SK-MEL-5 (cell line): ENCODE measurements at places on chromosomes 7 and 10. TPM values are rescaled to one million over a fixed set of nuclear protein-coding genes. Genes with fewer than 3 reads are reported as not detected.

DNA sequence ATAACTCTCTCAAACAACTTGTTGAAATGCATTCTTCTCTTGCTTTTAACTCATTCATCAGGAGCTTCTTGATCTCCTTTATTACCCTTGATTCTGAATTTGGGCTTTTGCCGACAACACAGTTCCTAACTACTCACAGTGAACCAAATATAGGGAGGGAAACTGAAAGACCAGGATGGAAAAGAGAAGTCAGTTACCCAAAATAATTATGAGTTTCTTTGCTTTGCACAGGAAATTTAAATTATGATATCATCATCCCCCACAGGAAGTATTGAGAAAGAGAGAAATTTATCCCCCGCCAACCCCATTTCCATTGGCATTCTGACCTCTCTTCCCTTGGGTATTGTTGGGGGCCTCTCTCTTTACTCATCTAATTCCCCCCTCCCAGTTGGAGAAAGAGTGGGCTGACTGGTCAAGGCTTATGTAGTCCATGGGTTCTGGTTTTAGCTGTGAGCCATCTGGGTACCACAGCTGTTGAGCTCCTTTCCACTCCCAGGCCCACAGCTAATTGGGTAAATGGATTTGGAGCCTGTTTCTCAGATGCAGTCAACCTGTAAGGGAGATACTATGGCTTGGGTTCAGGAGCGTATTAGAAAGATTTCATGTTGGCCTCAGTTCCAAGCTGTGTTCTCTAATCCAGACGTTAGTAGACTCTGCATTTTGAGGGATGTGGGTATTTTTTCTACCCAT is 109.0 kb downstream of the FZD1 start:
- DNase-seq = no peak

GRCh38 chr10:16828114-16828568 is 10.9 kb upstream of the RSU1 start:
- DNase-seq = peak; percentile 85

GRCh38 chr10:14399641-14400040 is 68.9 kb upstream of the FRMD4A start:
- no peak for DNase-seq

DNA sequence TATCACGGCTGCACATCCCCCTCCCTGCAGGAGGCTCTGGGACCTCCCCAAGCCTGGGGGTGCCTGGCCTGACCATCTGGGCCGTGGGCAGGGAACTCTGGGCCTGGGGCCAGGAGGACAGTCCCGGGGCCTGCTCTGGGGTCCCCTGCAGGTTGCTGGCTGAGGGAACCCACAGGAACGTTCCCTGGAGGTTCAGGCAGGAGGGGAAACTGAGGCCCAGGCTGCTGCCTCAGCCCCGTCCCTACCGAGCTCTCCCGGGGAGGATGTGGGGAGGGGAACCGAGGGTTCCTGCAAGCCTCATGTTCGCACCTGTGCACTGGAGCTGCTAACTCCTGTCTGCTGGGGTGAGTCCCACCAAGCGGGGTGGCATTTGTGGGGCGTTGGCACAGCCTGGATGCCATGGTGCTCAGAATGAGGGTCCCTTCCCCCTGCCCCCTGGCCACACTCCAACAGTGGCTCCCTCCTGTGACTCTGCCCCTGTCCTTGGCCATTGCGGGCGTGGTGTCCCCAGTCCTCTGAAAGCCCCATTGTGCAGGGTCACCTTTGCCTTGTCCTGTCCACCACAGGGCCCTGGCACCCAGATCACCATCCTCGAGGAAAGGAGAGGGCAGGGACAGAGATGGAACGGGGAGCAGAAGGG is 9.4 kb downstream of the ELFN1 start:
- DNase-seq = no peak

GRCh38 chr7:131557652-131558385 is 1.4 kb upstream of the PODXL start:
- no peak for DNase-seq

- no peak for DNase-seq
Observed at GRCh38 chr7:12550956-12551355, 19.6 kb upstream of the SCIN start.

DNA sequence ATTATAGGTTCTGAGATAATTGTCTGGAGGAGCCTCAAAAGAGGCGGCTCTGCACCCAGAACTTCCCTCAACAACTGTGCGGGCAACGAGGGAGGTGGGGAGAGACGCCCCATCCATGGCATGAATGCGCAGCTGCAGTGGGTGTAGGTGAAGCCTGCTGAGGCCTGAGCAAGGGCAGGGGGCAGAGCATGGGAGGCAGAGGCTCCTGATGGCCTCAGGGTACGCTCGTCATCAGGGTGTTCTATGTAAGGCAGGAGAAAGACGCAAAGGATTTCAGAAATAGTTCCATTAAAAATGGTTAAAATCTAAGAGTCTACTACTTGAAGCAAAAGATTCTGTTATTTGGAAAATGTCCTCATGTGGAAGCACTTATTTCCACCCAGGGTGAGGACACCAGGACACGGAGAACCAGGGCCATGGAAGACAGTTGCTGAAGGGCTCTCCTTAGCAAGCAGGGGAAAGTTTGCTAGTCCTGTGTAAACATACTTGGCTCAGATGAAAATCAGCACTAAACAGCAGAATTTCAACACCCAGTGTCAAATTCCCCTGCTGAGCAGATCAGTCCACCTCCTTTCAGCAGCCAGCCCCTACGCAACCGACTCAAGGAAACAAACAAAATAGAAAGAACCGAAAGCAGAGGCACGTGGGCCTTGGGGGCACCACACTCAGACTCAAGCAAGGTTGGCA is 18.9 kb downstream of the INSIG1 start:
- no peak for DNase-seq

- DNase-seq = no peak
Observed at GRCh38 chr7:103988468-103989199, 824 bp downstream of the RELN start.

DNA sequence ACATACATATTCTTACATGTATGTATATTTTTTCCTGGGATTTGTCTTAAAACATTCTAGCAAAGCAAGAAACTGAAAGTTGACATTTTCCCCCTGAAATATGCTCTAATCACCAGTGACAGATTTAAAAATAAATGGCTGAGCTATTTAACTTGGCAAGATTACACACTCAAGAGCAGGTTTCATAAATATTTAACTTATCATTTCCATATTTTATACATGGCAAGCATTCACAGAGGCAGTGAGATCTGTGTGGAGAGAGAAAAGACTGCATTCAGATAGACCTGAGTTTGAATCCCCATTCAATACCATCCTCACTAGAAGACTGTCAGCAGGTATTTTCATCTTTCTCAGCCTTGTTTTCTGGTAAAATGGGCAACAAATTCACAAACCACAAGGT is 1043.0 kb downstream of the NRG3 start:
- DNase-seq = no peak

SEMA3D gene
- 0.95 and 1.3 TPM in 2 replicates for total RNA-seq

DGKB gene
- 0.03 and 0.16 TPM in 2 replicates for total RNA-seq

IFIT2 gene
- 1.7 and 2.0 TPM in 2 replicates for total RNA-seq
